C1 segment of cervical spinal cord (tissue), 14 donors: ENCODE measurements at places on chromosomes 13 and 19.

GRCh38 chr13:31913459-31913858, 118.1 kb upstream of the FRY start:
- no peak for DNase-seq

GRCh38 chr19:5126498-5127223, 157.7 kb downstream of the KDM4B start:
- no peak for DNase-seq

- DNase-seq: no peak
Measured at GRCh38 chr19:35430409-35431144, 17.5 kb upstream of the FFAR2 start.

DNA sequence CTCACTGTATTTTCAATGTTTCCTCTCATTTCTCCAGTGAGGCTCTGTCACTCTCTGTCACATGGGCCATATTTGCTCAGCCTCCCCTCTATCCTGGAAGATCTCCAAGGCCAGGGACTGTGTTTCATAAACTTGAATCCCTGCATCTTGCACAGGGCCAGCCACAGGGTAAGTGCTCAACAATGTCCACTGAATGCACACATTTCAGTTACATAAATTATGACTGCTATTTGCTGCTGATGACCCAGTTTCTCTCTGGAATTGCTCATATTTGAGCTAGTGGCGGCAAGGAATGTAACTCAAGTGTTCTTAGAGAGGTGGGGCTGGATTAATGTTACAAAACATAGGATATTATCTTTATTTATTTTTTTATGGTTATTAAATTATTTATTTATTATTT, 6.1 kb downstream of the CLC start:
- no peak for DNase-seq

GRCh38 chr13:20446405-20446804, 79.3 kb downstream of the CRYL1 start:
- no peak for DNase-seq

DNA sequence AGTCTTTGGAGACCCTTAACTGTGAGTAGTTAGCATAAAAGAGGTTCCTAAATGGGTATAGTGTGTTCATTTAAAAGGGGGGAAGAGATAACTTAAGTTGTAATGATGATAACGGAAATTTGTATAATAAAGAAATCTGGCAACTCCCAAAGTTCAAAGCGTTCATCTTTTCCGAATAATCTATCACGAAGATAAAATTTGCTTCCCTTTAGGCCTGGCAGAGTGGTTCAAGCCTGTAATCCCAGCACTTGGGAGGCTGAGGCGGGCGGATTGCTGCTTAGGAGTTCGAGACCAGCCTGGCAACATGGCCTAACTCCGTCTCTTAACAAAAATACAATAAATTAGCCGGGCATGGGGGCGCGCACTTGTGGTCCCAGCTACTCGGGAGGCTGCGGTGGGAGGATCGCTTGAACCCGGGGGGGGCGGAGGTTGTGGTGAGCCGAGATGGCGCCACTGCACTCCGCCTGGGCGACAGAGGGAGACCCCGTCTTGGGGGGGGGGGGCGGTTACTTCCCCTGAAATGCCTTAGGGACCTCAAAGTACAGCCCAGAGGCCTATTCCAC, 934 bp downstream of the N4BP2L2 start:
- no peak for DNase-seq

DNA sequence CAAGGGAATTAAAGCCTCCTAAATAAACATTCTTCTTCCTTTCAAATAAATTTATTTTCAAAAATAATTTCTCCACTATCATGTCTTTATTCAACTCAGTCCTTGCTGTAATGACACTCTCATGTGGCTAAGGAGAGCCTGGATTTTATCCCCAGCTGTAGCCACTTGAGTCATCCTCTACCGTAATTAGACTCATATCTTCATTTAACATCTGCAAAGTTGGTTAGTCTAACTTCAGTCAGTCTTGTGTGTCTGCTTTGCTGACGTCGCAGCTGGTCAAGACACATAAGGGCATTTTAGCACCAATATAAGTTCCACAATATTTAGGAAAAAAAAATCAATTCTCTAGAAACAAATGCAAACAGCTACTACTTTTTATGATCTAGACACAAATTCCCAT, 776.4 kb upstream of the ATXN8OS start:
- DNase-seq: no peak

GRCh38 chr19:58364146-58364545, 1.6 kb upstream of the ZNF497 start:
- DNase-seq: no peak

GRCh38 chr13:32408296-32409000, 19.5 kb downstream of the N4BP2L1 start:
- no peak for DNase-seq

DNA sequence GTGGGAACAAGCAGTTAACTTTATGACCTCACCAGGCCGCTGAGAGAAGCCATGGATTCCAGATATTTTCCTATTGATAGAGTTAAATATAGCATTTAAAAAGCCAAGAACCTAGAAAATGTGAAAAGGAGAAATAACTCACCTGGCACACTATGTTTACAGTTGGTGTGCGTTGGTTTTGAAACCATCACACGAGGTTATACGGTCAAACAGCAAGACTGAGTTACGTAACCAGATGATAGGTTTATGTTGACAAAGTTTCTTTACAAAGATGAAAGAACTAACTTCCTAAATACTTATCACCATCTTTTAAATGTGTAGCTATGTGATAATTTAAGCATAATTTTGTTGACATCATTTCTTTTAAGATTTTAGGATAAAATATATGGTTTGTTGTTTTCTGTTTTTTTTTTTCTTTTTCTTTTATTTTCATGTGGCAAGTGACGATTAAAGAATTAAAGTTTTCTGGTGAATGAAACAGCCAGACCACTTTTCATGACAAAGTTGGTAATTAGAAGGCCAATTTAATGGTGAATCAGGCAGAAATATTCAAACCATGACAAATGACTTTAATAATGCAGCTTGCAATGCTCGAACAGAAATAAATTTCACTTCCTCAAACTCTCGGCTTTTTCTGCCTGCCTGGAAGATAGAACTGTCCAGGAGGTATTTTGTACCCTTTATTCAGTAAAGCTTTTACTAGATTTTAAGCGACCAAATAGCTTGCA, 339.1 kb upstream of the OBI1 start:
- DNase-seq: no peak

DNA sequence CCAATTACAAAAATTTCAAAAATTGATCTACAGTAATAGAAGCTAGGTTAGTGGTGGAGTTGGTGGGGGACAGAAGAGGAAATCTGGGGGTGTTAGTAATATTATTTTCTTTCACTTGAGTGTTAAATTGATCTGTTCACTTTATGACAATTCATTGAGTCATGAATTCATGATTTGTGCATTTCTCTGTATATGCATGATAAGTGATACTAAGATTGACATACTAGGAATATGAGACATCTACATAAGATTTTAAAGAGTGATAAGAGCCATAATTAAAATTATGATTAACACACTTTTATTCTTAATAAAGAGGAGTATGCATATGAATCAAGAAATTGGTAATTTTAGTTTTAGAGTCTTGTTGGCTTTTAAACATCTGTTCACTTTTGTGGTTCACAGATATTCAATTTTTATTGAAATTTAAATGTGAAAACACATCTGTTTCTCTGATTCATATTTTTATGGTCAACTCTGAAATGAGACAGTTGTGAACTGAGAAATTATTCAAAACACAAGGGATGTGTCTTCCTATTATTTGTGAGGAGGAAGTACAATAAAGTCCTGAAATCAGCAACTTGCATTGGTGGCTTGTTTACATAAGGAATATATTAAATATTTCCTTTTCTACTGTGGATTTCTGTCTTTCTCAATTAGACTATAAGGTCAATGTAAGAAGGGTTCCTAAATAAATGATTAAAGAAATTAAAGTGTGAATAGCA, 196.5 kb downstream of the ITGBL1 start:
- DNase-seq: no peak

DNA sequence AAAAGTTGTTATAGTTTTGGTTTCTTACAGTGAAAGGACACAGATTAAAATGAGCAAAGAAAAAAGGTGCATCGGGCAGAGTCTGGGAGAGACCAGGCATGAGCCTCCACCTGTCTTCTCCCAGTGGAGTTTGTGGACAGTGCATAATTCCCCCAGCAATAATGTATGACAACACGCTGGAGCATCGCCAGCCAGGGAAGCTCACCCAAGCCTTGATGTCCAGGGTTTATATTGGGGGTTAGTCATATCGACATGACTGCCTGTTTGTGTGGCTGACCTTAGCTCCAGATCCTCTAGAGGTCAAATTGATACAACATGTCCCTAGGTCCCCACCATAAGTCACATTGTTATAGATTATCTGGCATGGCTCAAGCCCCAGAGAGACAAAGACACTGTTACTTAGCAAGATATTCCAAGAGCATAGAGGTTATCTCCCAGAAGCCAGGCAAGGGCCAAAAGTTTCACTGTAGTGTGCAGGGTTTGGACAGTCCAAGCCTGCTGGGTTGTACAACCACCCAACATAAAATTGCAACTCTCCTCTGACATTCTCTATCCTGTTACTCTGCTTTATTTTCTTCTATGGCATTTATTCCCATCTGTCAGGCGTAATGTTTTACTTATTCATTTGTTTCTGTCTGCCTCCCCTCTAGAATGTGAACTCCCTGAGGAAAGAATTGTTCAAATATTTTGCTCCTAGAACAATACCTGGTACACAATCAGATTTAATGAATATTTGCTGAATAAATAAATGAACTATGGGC, 5.6 kb upstream of the KLK13 start:
- DNase-seq: no peak

DNA sequence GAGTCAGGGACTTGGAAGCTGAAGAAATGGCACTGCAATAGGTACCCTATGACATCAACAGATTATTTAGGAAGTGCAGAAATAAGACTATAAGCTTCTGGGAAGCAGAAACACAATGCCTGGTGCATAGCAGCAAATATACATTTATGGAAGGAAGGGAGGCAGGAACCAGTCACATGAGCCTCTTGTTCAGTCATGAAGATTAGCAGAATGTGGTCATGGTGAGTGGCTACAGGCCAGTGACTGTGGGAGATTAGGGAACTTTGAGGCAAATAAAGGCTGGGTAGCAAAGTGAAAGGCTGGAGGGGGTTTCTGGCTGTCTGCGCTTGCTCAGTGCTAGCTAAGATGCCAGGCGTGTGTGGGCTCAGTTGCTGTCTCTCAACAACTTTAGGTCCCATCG, 96.3 kb downstream of the EPSTI1 start:
- DNase-seq: no peak

- DNase-seq: no peak
Measured at GRCh38 chr13:88926890-88927502, 1255.8 kb downstream of the SLITRK5 start.

DNA sequence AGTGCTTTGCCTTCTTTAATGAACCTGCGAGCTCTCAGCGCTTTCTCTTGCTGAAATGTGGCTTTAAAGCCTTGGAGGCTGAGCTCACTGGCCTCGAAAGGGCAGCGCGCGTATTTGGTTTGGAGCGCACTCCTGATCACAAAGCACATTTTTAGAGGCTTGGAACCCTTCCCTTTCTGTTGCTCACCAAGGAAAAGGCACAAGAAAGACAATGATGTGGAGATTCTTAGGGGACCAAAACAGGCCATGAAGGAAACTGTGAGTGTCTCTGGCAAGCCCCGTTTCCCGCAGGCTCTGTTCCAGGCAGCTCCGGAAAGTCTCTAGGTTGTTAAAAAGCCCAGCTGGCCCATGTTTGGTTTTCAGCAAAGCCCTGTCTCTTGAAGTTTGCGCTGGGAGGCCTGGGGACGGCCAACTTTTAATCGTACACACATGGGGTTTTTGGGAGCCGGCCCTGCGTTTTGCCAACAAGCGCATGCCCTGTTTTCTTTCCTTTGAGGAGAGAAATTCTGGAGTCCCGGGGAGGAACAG, 9.4 kb upstream of the SPC24 start:
- peak; percentile 57 for DNase-seq

- no peak for DNase-seq
Measured at GRCh38 chr13:28650284-28650683, 8.6 kb upstream of the POMP start.

DNA sequence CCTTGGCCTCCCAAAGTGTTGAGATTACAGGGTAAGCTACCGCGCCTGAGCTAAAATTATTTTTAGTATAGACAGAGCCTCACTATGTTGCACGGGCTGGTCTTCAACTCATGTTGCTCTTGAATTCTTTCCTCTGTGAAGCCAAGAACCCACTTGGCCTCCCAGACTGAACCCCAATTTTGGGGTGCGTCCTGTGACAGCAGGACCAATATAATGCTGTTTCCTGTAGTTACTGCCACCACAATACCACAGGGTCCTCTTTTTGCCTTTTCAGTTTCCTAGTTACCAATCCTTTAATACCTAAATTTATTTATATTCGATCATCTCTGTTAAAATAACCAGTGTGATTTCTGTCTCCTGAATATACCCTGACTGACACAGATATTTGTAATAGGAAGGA, 32.9 kb downstream of the TSKS start:
- DNase-seq: no peak

DNA sequence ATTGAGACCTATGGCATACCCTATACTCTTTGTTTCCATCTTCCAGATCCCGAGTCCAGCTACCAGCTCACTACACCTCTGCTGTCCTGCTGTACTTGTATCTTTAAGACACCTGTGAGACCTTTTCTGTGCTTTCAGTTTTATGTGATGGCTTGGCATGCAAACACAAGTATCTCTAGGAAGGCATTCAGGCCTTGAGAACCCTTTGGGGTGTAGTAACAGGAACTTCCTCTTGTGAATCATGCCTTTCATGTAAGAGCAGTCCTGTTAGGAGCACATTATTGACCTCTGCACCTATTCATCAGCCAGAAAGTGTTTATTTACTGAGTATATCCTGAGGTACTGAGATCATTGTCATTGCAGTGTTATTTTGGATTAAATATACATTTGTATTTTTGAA, 87.0 kb upstream of the HTR2A start:
- no peak for DNase-seq

- DNase-seq: no peak
Measured at GRCh38 chr19:52670046-52670445, 31.9 kb upstream of the ZNF83 start.

GRCh38 chr19:4380254-4380727, 20.1 kb downstream of the SH3GL1 start:
- DNase-seq: no peak

DNA sequence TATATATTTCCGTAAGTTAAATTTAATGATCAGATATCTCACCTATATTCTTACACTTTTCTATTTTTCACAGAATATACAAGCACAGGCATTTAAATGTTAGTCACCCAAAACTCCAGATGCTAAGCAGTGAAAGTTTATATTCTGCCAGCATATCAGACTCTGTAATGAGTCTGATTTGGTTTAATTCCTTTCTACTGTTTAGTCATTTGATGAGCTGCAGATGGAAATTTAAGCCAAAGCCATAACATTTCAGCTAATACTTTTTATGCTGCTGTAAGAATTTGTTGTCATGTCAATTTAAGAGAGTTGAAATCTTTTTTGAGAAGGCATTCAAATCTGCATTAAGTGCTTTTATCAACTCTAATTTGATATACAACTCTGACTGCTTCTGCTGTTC, 8.0 kb downstream of the FRY start:
- DNase-seq: no peak

GRCh38 chr13:36323951-36324566, 22.1 kb downstream of the SPART start:
- DNase-seq: no peak
